A549 treated with Hydrocortisone at 1 μM for 4 hours (cell line): ENCODE measurements at places on chromosomes 7 and 10. TPM values are rescaled to one million over a fixed set of nuclear protein-coding genes. Genes with fewer than 3 reads are reported as not detected.

ENTPD1 gene
- 0.03 to 0.37 TPM in 2 of 5 replicates, not detected in the others for total RNA-seq

PPP1R17 gene
- total RNA-seq: not detected in 5 replicates

ADCY1 gene
- 1.7 to 2.9 TPM (median 2.3 TPM) in 5 replicates for total RNA-seq

SRRM3 gene
- 8.8 to 12.6 TPM (median 11.1 TPM) in 5 replicates for total RNA-seq

NKX2-3 gene
- total RNA-seq: 0.05 TPM in 1 of 5 replicates, not detected in the others

MOGAT3 gene
- total RNA-seq: not detected in 5 replicates

FAM171A1 gene
- total RNA-seq: 18.3 to 27.0 TPM (median 22.8 TPM) in 5 replicates

OR9A4 gene
- total RNA-seq: not detected in 5 replicates

SH2D4B gene
- 0.03 TPM in 2 of 5 replicates, not detected in the others for total RNA-seq

TMEM196 gene
- total RNA-seq: not detected in 5 replicates

FAM25C gene
- 0.59 to 2.9 TPM (median 0.93 TPM) in 4 of 5 replicates, not detected in the other for total RNA-seq

PIP gene
- 0.35 to 0.64 TPM in 2 of 5 replicates, not detected in the others for total RNA-seq

NKX1-2 gene
- total RNA-seq: 0.03 TPM in 4 of 5 replicates, not detected in the other

C7orf57 gene
- total RNA-seq: 0.12 to 0.31 TPM (median 0.26 TPM) in 5 replicates

CUTC gene
- 31.5 to 38.0 TPM (median 32.6 TPM) in 5 replicates for total RNA-seq

COL13A1 gene
- total RNA-seq: 0.14 to 0.30 TPM (median 0.25 TPM) in 5 replicates

CACNB2 gene
- not detected in 5 replicates for total RNA-seq

CAV1 gene
- total RNA-seq: 515 to 689 TPM (median 664 TPM) in 5 replicates

STEAP4 gene
- total RNA-seq: 0.03 to 0.07 TPM (median 0.05 TPM) in 3 of 5 replicates, not detected in the others

SEMA3E gene
- 1.4 to 2.7 TPM (median 2.3 TPM) in 5 replicates for total RNA-seq
